ENCODE measurements at places on chromosomes 5 and 9.

DNA sequence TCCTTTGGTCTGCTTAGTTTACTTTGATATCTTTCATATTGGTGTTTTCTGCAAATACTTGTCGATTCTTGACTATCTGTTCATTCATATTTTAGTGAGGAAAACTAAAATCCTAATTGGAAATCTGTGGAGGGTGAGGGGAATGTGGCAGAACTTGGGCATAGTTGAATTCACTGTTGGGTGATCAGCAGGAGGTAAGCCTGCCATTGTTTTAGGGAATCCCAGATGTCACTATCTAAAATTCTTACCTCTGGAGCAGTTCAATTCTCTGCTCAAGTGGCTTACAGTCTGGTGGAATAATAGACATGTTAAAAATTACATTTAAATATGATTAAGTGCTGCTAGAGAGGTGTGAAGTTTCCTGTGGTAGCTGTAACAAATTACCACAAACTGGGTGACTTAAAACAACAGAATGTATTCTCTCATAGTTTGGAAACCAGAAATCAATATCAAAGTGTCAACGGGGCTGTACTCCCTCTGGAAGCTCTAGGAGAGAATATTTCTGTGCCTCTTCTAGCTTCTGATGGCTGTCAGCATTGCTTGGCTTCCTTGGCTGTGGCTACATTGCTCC, 90.3 kb upstream of the GCNT4 start:
- DNase-seq, result no peak

DNA sequence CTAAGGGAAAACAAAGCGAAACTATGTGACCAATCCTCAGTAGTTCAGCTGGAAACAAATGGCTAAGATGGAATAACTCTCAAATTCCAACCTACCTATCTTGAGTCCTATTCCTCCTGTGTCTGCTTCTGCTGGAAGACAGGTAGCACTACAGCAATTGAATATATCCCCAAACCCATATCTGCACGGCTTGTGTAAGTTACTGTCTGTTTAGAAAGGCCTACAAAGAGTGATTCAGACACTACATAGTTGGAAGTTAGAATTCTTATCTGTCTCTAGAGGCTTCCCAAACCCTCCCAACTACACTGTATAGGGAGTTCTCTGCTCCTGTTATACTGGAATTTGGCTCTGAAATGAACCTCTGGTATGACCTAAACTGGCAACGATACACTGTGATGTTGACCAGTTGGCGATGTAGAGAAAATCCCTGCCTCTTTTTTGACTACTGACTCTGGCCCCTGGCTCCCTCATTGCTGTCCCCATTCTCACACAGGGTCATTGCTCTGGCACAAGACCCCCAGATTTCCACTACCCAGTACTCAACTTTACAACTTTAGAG, 22.6 kb upstream of the NADK2 start:
- DNase-seq, result no peak

DNA sequence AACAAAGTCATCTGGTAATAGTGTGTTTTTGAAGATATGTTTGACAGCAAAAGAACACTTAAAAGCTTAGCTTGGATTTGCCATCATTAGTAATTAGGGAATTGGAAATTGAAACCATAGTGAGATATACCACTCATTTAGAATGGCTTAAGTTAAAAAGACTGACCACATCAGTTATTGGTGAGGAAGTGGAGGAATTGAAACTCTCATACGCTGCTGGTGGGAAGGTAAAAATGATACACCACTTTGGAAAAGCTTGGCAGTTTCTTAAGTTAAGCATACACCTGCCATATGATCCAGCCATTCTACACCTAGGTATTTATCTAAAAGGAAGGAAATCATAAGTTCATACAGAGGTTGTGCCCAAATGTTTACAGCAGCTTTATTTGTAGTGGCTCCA, 213.2 kb downstream of the TRIO start:
- no peak for DNase-seq

DNA sequence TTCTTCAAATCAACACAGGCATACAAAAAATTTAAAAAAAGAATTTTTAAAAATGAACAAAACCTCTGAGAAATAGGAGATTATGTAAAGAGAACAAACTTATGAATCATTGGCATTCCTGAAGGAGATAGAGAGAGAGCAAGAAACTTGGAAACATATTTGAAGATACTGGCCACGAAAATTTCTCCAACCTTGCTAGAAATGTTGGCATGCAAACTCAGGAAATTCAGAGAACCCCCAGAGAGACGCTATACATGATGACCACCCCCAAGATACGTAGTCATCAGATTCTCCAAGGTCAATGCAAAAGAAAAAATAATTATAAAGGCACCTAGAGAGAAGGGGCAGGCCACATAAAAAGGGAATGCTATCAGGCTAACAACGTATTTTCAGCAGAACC, 472.5 kb downstream of the MTRR start:
- DNase-seq, result no peak

DNA sequence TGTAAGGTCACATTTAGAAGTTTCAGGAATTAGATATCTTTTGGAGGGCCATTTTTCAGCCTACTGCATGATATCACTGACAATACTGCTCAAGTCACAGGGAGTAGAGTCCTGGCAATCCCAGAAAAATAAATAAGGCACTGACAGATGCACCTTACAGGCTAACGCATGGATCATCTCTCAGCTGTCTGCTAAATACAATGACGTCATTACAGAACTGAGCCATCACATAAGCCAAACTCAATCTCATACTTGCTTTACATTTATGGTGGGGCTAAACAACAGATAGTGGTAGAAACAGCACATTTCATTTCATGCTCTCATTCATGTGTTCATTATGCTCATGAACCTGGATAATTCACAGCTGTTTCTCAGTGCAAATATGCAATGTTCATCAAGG, 243.7 kb downstream of the SEMA5A start:
- DNase-seq, result no peak

- DNase-seq, result no peak
Observed at GRCh38 chr9:116499986-116500871, 186.9 kb upstream of the TRIM32 start.

DNA sequence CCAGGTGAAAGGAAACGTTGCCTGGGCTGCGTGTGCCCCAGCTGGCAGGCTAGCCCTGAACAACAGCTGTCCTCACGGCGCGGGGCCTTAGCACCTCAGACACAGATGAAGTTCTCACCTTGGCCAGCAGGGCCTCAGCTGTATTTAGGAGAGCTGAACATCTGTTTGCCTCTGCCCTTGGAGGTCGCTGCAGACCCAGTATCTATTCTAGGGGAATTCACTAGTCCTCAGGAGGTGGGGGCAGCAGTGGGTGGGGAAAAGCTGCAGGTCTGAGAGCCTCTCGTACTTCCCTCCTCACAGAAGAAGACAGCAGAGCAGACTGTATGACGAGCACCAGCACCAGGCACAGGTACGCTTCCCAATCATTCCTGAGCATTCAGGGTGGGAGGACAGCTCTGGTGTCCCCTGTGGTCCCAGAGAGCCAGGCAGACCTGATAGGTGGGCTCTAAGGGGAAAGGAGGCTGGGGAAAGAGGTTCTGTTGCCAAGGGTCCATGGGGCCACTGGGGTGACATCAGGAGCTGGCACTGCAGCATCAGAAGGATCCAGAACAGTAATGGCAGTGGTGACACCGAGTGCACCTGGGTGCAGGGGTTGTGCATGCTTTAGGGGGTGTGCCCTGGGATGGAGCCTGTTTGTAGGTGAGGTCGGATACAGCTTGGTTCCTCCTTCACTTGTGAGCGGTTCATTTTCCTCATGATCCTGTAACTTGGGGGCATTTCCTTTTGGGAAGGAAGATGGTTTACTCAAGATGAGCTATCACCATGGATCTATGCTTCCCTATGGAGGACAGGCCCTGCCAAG, 13.8 kb downstream of the CD74 start:
- no peak for DNase-seq

DNA sequence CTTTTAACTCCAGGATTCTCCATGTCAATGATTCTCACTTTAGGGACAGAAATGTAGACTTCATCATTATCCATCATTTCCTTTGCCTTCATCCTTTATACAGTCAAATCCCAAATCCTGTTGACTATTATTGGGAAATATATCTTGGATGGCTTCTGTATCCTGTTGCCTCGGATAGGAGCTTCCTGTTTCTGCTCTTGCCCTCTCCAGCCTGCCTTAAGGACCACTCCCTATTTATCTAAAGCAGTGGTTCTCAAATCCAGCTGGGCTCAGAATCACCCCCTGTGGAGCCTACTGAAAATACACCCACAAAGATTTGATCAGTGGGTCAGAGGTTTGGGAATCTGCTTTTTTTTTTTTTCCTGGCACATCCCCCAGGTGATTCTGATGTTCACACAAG, 8.5 kb downstream of the AFAP1L1 start:
- no peak for DNase-seq

DNA sequence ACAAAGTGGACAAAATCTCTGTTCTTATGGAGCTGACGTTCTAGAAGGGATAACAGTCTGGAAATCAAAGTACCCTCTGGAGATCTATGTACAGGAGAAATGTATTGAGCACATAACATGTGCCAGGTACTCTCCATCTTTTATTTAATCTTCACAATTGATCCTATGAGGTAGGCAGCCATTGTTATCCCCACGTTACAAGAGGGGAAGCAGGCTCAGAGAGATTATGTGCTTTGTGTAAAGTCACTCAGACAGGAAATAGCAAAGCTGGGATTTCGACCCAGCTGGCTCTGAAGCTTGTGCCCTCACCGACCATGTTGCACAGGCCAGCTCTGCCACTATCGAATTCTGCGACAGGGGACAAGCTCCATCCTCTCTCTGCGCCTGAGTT, 21.5 kb downstream of the PDGFRB start:
- no peak for DNase-seq

- DNase-seq, result no peak
Observed at GRCh38 chr5:36366883-36367282, 65.2 kb upstream of the RANBP3L start.

GRCh38 chr5:116358911-116359418, 215.7 kb downstream of the SEMA6A start:
- DNase-seq, result no peak

GRCh38 chr5:14407746-14408175, 173.8 kb upstream of the OTULINL start:
- DNase-seq, result no peak

GRCh38 chr5:42965934-42966333, 74.2 kb downstream of the ANXA2R start:
- DNase-seq, result no peak

DNA sequence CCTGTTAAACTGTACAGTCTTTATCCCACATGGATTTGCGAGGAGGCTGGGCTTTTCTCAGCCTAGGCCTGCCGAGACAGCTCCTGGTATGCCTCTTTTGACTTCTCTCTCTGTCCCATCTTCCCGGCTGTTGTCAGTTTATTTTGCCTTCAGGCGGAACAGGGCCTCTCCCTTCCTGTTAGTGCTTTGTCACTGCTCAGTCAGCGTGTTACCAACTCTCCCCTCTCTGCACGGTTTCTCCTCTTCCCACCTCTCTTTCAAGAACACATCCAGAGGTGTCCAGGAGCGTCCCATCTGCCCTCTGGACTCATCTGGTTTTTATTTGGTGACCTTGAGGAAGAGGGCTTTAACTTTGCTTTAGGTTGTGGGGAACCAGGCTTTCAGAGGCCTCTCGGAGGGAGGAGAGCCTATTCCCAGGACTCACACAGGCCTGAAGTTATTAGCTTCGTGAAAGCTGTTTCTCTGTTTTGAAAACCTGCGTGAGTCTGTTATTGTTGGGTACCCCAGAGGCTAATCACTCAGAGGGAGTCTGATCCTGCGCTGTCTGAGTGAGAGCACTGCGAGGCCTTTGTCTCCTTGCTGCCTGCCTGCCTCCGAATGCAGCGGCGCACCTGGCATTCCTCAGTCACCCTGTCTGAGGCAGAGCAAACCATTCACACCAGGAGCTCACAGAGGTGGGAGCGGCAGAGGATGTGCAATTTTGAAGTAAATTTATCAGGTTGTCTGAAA, 234.4 kb upstream of the MPDZ start:
- no peak for DNase-seq

DNA sequence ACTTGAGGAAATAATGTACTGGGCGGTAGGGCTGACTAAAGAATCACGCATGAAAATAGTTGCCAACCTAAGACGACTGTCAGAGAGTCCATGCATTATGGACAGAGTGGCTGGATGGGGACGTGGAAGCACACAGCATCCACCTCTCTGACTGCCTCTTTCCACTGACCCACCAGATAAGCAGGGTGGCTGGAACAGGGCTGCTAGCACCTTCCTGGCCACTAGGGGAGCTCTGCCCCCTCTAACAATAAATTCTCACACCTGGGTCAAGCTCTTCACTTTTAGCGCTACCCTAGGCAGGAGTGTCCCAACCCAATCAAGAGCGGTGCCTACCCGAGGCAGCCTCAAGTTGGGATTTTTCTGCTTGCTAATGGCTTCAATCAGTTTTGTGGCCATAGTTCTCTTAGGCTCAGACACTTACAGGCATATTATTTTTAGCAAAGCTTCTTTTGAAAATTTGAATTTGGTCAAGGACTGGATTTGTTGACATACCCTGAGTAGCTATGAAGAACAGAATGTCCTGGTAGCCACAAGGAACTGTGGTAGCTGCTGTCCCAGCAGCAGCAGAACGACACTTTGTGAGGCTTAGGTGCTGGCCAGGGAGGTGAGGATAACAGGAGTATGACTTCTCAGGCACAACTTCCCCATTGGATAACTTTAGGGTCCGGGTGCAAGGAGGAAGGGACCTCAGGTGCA, 6.9 kb upstream of the TPM2 start:
- DNase-seq, result no peak

- no peak for DNase-seq
Observed at GRCh38 chr9:113712053-113712452, 164.1 kb upstream of the ZNF618 start.

- DNase-seq, result no peak
Observed at GRCh38 chr9:25284365-25284764, 393.9 kb downstream of the TUSC1 start.

- no peak for DNase-seq
Observed at GRCh38 chr5:55679556-55679955, 32.6 kb downstream of the SLC38A9 start.

GRCh38 chr9:102202126-102202525, 463.7 kb upstream of the GRIN3A start:
- DNase-seq, result no peak

- no peak for DNase-seq
Observed at GRCh38 chr9:101446732-101447131, 11.2 kb upstream of the ALDOB start.

- DNase-seq, result peak; percentile 19
Observed at GRCh38 chr9:129278391-129279237, 100.6 kb upstream of the IER5L start.

- DNase-seq, result no peak
Observed at GRCh38 chr9:111613436-111614040, 14.1 kb upstream of the PTGR1 start.

GRCh38 chr5:168159425-168159824, 132.0 kb upstream of the WWC1 start:
- DNase-seq, result no peak

- no peak for DNase-seq
Observed at GRCh38 chr9:74846766-74847165, 41.0 kb downstream of the TRPM6 start.

GRCh38 chr5:66145737-66146136, 1.6 kb downstream of the SREK1 start:
- DNase-seq, result no peak

Measured in substantia nigra (tissue), 51 donors.